Foreskin keratinocyte (primary cell): ENCODE measurements at places on chromosomes 12 and 14. TPM values are rescaled to one million over a fixed set of nuclear protein-coding genes. Genes with fewer than 3 reads are reported as not detected.
A peak's percentile ranks its signal among the peaks of the same experiment; 100 is the strongest.

The PLCZ1 gene
- not detected in 2 replicates for polyA plus RNA-seq

The C12orf60 gene
- polyA plus RNA-seq = 1.9 and 2.0 TPM in 2 replicates

The ZFHX2 gene
- polyA plus RNA-seq = 0.33 and 0.76 TPM in 2 replicates

The ATXN3 gene
- polyA plus RNA-seq = 11.0 and 15.3 TPM in 2 replicates

The MYL2 gene
- 0.17 and 0.30 TPM in 2 replicates for polyA plus RNA-seq

The SAMD15 gene
- polyA plus RNA-seq = 0.17 and 0.24 TPM in 2 replicates

The VRTN gene
- not detected in 2 replicates for polyA plus RNA-seq

The DIO2 gene
- polyA plus RNA-seq = 0.01 TPM in 1 of 2 replicates, not detected in the other

The REP15 gene
- 2.5 and 2.9 TPM in 2 replicates for polyA plus RNA-seq

The TOMM20L gene
- not detected in 2 replicates for polyA plus RNA-seq

DNA sequence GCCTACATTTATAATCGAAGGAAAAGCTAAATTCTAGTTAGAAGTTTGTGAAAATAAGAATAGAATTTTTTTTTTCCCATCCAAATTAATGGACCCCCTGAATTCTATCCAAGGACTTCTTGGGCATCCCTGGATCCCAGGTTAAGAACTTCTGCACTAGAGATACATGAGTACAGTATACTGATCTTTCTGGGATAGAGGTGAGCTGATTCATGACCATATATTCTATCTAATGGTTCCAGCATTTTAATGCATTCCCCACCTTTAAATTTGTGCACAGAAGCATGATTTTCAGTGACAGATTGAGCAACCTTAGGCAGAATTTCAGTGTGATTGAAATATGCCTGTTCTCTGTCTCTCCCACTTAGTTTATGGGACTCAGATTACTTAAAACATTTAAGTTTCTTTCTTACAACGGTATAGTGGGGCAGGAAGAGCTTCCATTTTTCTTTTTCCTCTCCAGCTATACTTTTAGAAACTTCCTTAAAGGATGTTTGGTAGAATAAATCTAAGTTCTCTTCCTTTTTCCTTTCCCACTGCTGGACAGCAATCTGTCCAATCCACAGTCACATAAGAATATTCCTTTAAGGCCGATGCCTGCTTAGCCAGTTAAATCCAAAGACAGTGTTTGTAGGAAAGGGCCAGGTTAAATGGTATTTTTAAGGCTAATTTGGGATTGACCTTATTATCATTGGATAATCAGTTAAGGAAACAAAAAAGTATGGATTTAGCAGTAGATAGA lies 6.7 kb downstream of the MDM2 start:
- no peak for DNase-seq

DNA sequence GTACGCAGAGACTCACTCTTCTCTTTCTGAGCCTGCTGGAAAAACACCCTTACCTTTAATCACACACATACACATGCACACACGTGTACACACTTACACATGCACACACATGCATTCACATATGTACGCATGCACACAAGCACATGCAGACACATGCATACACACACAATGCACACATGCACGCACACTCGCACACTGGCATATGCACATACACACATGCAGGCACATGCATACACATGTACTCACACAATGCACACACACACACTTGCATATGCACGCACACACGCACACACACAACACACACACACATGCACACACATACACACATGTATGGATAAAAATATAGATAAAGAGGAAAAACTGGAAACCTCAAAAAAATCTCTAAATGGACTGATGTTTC lies 249.0 kb downstream of the GLT1D1 start:
- DNase-seq = no peak

- DNase-seq = no peak
Measured at GRCh38 chr12:87270919-87271318, 758.3 kb downstream of the C12orf50 start.

DNA sequence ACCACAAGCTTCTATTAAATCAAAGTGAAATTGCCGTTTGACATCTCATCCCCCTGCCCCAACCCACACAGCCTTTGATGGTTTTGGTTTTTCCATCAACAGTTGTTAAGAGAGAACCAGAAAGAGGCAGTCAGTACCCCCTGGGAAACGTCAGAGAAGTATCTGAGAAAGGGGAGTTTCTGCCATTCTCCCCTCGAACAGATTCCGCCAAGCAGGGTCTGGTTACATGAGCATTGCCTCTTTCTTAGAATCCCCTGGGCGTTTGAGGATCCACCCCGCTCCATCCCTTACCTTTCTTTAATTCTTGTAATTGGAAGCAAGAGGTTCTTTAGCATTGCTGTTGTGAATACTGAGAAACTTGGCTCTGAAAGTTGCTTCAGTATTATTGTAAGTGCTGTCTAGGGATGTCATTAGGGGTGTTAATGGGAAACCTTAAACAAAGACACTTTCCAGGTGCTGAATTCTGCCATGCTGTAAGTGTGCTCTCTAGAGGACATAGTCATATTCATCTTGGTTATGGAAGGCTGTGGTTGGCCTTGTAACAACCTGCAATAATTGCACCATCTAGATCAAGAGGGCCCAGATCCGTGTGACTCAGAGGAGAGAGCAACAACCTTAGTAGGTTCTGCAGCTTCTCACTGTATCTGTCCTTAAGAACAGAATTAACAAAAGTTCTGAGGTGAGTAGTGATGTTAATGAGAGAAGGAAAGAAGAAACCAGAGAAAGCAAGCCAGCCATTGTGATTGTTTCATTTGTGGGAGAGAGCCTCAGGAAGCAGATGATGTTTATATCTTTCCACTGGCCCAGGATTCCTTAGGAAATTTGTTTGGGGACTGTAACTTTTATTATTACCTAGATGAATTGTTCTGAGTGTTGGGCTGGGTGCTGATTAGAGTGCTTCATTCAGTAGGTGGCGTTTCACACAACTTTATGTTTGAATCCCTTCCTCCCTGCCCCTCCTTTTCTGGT lies 9.0 kb downstream of the TMBIM6 start:
- DNase-seq = peak; percentile 65

DNA sequence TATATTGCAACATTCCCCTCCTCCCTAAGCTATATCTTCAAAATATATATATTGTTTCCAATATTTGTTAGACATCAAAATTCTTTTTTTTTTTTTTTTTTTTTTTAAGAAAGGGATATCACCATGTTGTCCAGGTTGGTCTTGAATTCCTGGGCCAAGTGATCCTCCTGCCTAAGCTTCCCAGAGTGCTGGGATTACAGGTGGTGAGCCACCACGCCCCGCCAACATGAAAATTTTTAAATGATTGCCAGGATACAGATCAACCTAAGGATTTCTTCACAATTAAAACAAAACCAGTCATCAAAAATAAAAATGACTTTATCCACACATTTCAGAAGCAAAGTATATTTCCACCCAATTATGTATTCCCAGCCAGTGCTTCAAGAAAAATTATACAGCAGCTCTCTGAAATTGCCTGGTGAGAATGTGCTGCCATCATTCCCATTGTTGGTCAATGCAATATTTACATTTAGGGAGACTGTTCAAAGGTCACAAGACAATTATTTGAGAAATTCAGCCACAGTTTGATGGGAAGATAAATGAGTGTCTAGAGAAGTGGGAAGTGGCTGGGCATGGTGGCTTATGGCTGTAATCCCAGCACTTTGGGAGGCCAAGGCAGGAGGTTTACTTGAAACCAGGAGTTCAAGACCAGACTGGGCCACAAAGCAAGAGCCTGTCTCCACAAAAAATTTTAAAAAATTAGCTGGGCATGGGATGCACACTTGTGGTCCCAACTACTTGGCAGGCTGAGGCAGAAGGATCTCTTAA lies 141.7 kb upstream of the AMIGO2 start:
- DNase-seq = no peak

- DNase-seq = no peak
Measured at GRCh38 chr12:34030591-34030990, 8.3 kb downstream of the ALG10 start.

- no peak for DNase-seq
Measured at GRCh38 chr14:95314609-95315008, 5.1 kb downstream of the CLMN start.

- no peak for DNase-seq
Measured at GRCh38 chr12:52670506-52670905, 9.7 kb downstream of the KRT1 start.

DNA sequence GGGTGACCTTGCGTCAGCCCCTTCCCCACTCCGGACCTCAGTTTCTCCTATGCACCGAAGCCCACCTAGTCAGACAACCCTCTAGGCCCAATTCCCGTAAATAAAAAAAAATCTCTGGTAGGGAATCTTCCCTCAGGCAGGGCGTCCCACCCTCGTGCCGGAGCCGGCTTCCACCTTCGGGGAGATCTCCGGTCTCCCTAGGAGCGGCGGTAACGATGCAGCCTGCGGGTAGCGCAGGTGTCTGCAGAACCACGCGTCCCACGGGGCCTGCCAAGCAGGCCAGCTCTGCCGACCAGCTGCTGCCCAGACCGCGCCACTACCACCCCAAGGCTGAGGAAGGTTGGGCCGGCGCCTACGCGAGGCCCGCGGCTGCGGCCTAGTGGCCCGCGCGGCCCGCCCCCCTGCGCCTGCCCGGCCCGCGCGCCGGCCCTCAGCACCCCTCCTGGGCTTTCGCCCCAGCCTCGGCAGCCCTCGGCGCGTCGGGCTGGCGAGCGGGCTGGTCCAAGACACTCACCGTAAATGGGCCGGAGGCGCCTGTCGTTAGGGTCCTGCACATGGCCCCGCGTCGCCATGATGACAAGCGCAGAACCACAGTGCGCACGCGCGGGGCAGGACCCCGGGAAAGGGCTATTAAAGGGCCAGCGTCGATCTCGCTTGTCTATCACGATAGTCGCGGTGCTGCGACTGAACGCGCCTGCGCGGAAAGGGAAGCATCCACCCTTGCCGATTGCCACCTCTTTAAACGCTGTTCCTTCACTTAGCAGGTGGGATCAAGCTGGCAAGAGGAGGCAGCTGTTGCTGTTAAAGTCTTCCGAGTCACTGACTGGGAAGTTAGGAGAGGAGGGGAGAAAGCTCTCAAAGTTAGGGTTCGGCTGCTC lies at the start of gene NAA25:
TSS of gene NAA25 (minus strand) at position 582 of the 878 bp plus-strand sequence. CDS start at position 572, 10 bp downstream.
- peak; percentile 73 for DNase-seq

- no peak for DNase-seq
Measured at GRCh38 chr12:6425590-6426531, 18.9 kb upstream of the CD27 start.

- DNase-seq = no peak
Measured at GRCh38 chr12:114166362-114166761, 200.2 kb upstream of the RBM19 start.

DNA sequence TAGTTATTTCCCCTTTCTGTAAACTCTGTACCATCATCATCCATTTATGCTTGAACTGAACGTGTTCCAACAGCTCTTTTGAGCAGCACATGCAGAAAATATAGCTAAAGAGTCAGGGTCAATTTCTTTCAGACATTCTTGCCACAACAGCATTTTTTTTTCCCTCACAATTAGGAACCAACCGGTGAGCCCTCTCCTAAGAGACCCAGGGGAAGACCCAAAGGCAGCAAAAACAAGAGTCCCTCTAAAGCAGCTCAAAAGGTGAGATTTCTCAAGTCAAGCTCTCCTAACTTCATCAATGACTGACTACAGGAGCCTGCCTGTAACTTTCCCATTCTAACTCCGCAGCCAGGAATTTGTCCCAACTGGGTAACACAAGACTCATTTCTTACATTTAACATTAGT lies 3.5 kb downstream of the HMGA2 start:
- DNase-seq = no peak

GRCh38 chr14:66139432-66139831 lies 346.7 kb upstream of the CCDC196 start:
- no peak for DNase-seq
